ENCODE measurements at places on chromosomes 16 and 17. TPM values are rescaled to one million over a fixed set of nuclear protein-coding genes. Genes with fewer than 3 reads are reported as not detected.

The ZNF469 gene
- polyA plus RNA-seq = 0.13 TPM

The TBC1D3B gene
- 0.81 TPM for polyA plus RNA-seq

The NOL3 gene
- polyA plus RNA-seq = 59.7 TPM

DNA sequence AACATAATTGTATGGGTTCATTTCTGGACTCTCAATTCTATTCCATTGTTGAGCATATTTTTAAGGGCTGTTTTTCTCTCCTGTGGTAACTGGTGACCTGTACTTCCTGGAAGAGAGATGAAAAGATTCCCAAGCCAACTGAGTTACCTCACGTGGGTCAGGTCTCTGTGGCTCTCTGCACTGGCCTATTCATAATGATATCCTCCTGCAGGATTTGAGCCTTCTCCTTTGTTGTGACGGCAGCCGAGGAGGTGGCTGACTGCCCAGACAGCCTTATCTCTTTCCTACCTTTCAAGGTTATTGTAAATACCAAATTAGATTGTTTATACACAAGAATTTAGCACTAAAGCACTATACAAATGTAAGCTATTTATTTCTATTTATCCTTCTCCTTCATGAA is 2.7 kb upstream of the ACE start:
- peak; percentile 83 for DNase-seq

GRCh38 chr17:71986886-71987285 is 133.9 kb upstream of the SOX9 start:
- no peak for DNase-seq

- DNase-seq = no peak
Measured at GRCh38 chr16:54171626-54172537, 114.7 kb downstream of the IRX3 start.

GRCh38 chr16:87114832-87115231 is 202.4 kb downstream of the C16orf95 start:
- no peak for DNase-seq

GRCh38 chr16:79794941-79795340 is 194.4 kb upstream of the MAF start:
- no peak for DNase-seq

- no peak for DNase-seq
Measured at GRCh38 chr17:6761779-6762178, 5.9 kb downstream of the XAF1 start.

DNA sequence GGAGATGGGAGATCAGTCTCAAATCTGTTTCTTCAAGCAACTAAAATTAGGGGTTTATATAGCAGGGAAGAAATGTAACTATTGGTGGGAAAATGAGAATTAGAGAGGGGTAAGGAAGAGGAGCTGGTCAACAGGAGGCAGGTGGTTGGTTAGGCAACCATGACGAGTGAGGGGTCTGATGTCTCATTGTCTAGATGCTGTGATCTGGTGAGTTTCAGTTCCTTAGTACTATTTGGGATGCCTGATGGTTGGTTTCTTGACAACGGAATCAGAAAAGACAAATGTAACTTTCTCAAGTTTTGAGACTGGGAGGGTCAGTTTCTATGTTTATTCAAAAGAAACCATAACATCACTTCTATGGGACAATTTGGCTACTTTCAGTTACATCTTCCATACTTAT is 415.3 kb upstream of the C16orf82 start:
- DNase-seq = no peak

The TEKT5 gene
- not detected for polyA plus RNA-seq

GRCh38 chr17:10155371-10156076 is 42.9 kb downstream of the GAS7 start:
- DNase-seq = no peak

DNA sequence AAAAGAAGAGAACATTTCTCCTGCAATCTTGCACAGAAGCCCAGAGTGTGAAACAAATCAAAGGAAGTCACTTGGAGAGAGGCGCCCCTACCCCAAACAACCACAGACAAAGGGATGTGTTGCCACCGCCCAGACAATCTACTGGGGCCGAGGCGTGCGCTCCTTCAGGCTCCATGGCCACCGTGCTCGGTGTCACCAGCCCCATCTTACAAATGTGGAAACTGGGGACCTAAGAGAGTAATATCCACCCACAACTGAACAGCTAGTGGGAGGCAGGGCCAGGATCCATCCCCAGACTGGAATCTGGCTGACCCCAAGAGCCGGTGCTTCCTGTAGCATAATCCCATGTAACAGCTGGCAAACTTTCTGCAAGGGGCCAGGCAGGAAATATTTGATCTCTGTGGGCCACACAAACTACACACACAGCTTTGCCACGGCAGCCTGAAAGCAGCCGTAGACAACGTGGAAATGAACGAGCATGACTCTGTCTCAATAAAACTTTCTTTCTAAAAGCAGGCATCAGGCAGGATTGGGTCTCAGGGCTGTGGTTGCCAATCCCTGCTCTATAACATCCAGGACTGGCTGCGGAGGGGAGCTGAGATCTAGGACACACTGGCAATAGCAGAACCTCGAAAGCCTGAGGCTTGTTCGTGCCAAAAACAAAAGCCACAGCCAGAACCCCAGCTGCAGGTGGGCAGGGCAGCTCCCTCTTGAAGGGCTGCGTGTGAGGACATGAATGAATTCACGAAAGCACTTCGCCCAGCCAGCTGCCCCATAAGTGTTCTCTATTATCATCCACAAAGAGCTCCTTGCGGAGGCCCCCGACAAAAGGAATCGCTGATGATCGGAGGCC is 26.6 kb upstream of the GINS2 start:
- DNase-seq = peak; percentile 62

DNA sequence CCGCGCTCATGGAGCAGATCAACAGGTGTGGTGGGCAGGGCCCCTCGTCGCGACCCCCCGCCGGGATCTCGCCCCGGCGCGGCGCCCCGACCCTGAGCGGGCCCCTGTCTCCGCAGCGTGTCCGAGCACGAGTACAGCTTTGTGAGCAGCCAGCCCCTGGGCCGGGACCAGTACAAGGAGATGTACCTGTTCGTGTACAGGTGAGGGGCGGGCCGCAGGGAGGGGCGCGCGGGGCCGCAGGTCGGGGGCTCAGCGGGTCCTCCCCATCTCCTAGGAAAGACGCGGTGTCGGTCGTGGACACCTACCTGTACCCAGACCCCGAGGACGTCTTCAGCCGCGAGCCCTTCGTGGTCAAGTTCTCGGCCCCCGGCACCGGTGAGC is 848 bp downstream of the DNASE1L2 start:
- no peak for DNase-seq

The AOC3 gene
- 46.9 TPM for polyA plus RNA-seq

GRCh38 chr17:75011401-75012095 is 922 bp upstream of the MRPL58 start:
- DNase-seq = peak; percentile 92

The OTOA gene
- not detected for polyA plus RNA-seq

- DNase-seq = no peak
Measured at GRCh38 chr16:60991886-60992285, 1044.4 kb downstream of the CDH8 start.

The EFNB3 gene
- polyA plus RNA-seq = 1.6 TPM

- DNase-seq = no peak
Measured at GRCh38 chr16:11843861-11844260, 7.5 kb downstream of the RSL1D1 start.

GRCh38 chr17:80782536-80783427 is 208.9 kb upstream of the CHMP6 start:
- DNase-seq = no peak

- DNase-seq = peak; percentile 64
Measured at GRCh38 chr16:90018652-90019542, at the start of gene DBNDD1. Gene DBNDD1, minus strand, starts transcription at chr16:90019456. Its CDS starts 115 bp downstream, at chr16:90019341.

- no peak for DNase-seq
Measured at GRCh38 chr17:64075913-64076312, 54.0 kb downstream of the ERN1 start.

DNA sequence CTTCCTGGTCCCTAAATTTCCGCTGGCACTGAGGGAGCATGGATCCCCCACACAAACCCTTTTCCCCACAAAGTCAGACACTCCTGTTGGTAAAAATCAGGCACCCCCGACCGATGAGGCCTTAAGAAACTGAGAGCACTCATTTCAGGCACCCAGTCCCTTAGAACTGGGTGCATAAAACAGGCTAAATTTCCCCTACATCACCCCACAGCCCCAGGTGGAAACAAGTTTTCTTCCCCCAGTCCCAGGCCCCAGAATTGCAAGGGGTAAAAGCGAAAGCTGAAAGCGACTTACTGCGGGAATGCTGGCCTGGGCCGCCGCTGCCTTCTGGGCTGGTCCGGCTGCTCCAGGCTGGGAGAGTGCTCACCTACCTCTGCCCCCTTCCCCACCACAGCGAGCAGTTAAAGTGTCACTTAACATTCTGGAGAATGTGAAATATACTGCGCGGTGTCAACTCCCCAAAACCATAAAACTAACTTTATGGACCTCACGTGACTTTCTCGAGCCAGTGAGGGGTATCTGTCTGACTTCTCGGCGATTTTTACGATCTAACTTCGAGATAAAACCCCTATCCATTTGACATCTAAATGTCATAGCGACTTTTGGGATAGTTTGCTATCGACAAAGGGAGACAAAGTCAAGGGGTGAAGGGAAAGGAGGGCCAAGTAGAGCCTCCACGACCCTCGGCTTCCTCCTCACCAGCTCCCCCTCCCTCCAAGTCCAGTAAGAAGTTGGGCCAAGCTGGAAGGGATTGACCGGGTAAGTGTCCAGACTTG is at the start of gene HOXB3:
Gene HOXB3, minus strand, starts transcription at position 411 of the 776 bp plus-strand sequence. CDS start 37,767 bp downstream, outside the sequence.
- DNase-seq = no peak

DNA sequence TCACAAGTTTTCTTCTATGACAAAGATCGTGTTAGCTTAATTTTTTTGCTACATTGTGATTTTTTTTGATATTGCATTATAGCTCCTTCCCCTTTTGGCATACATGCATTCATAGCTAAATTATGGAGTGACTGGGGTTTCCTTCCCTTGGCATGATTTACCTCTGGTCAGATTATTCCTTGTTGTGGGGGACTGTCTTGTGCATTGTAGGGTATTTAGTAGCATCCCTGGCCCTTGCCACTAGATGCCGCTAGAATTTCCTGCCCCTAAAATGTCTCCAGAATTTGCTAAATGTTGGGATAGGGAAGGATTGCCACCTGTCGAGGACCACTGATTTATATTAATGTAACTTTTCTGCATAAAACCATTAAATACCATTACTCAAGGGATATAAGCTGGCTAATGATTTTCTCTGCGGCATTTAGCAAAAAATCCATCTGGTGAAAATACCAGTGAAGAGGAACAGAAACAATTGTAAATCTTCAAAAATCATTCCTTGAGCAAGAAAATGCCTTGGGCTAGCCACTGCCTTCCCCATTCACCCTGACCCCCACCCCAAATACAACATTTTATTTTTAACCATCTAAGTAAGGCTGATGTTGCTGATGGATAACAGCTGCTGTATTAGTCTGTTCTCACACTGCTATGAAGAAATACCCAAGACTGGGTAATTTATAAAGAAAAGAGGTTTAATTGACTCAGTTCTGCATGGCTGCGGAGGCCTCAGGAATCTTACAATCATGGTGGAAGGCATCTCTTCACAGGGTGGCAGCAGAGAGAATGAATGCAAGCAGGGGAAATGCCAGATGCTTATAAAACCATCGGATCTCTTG is 195.2 kb downstream of the MAP2K6 start:
- no peak for DNase-seq

GRCh38 chr16:15732416-15732815 is 82.4 kb downstream of the NDE1 start:
- no peak for DNase-seq

The EME1 gene
- polyA plus RNA-seq = not detected

GRCh38 chr17:8753136-8753975 is 5.0 kb downstream of the SPDYE4 start:
- no peak for DNase-seq

The SP6 gene
- 0.38 TPM for polyA plus RNA-seq

The ORC6 gene
- 3.8 TPM for polyA plus RNA-seq

DNA sequence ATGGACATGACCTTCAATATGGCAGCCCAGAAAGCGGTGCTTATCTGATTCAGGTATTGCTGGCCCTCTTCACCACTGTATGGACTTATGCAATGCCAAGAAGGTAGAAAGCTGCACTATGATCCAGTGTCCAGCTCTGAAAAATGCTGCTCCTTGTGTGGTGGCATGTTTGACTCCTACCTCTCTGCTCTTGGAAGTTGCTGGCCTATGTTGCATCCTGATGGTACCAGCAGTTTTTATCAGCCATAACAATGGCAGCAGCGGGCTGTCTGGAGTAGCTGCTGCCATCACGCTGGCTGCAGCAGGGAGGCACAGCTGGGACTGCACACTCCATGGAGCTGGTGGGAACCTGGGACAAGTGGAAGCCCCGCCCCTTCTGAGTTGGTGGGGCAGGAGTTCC is 53.1 kb upstream of the MED9 start:
- no peak for DNase-seq

- no peak for DNase-seq
Measured at GRCh38 chr17:58344791-58345157, 7.2 kb downstream of the SUPT4H1 start.

DNA sequence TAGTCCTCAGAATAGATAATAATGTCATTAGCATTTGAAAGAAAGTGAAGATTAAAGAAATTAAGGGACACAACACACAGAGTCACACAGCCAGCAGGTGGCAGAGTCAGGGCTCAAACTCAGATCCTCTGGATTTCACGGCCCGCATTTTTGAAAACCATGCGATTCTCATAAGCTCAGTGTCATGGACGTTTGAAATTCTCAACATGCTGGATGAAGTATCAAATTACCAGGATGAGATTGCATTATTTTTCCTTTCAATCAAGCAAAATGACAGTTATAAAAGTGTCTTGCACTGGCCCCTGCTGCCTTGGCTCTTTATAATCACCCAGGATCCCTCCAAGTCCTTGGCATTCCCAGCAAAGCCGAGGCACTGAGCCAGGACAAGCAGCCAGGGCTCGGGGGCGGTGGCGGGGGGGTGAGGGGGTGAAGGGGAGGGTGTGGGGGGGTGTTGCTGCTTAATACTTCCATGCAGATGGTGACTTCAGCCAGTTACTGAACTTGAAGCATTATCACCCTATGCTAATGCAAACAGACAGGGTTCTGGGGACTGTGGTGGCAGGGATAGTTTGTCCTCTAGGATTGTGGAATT is 6.6 kb upstream of the BMERB1 start:
- DNase-seq = peak; percentile 62

DNA sequence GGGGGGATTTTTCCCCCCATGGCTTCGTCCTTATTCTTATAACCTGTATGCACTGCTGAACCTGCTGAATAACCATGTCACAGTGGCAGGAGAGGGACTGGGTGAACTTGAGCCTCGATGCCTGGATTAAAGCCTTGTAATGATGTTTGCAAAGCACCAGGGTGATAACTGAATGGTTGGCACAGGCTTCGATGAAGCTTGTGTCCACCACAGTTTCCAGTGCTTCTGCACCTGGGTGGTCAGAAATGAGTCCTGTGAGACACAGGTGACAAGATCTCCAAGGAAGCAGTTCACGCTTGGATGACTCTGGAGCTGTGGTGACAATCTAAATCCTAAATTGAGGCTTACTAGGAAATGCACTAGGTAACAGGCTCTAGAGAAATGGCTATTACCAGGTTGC is 729.3 kb downstream of the MAF start:
- peak; percentile 23 for DNase-seq
